Immature natural killer cell (primary cell): ENCODE measurements at places on chromosomes 2 and 18. TPM values are rescaled to one million over a fixed set of nuclear protein-coding genes. Genes with fewer than 3 reads are reported as not detected.
A peak's percentile ranks its signal among the peaks of the same experiment; 100 is the strongest.

EMX1 gene
- polyA plus RNA-seq, result not detected

FNDC4 gene
- not detected for polyA plus RNA-seq

IL36A gene
- polyA plus RNA-seq, result not detected

GRCh38 chr2:230798769-230799399 is 65.9 kb upstream of the ITM2C start:
- DNase-seq, result peak; percentile 56

GRCh38 chr18:46424898-46425297 is 232.1 kb downstream of the LOXHD1 start:
- no peak for DNase-seq

- DNase-seq, result peak; percentile 21
Observed at GRCh38 chr2:238376884-238377391, 49.8 kb upstream of the ASB1 start.

DNA sequence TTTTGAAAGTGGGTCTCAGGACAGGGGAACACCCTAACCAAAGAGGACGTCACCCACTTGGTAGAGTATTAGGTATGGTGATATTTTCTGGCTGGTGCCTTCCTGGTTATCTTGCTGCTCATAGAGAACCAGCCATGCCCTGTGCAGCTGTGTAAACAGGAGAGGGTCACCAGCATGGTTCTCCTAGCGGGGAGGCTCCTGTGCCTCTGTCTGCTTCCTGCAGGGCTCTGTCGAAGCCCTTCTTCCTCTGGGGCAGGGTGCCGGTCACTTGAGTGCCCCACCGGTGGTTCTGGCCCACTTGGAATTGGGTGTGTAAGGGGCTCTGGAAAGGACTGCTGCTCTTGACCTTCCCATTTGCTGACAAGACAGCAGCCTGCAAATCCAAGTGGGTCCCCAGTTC is 131.6 kb upstream of the MSH6 start:
- no peak for DNase-seq

- DNase-seq, result no peak
Observed at GRCh38 chr2:196677404-196677803, 37.9 kb downstream of the CCDC150 start.

- no peak for DNase-seq
Observed at GRCh38 chr2:229783108-229783721, 68.9 kb upstream of the DNER start.

GRCh38 chr2:114661971-114662939 is 219.8 kb downstream of the DPP10 start:
- no peak for DNase-seq
